ENCODE measurements at places on chromosomes 7 and 10.

- no peak for DNase-seq
Measured at GRCh38 chr10:54133203-54133602, 667.8 kb downstream of the PCDH15 start.

DNA sequence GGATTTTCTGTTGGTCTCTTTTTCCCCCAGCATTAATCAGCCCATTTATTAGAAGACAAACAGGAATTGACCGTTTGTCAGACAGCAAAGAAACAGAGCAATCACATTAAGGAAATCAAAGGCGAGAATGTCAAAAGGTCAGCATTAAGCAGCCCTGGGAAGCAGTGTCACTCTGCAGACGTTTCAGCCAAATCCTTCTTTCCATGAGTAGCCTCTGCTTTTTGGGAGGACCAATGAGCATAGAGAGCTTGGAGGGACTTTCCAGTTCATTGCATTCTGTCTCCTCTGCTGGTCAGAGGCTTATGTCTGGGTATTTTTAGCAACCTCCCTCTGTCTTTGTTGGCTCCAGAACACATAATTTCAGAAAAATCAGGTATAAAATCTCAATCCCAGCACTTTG is 481.4 kb downstream of the GALNT17 start:
- DNase-seq, result no peak

DNA sequence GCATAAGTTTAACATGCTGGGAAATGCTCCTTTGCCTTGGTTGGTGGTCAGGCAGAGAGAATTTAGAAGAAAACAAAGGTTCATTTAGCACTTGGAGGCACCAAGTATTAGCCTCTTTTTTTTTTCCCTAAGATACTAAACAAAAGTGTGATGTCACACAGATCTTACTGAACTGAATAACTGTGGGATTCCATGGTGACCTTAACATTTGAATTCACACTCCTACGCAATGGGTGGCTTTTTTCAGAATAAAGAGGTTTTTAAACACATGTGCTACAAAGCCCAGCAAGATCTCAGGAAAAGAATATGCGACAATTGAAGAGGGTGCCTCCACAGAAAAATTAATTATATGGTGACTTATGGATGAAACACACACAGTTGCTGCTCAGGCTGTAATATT is 133.4 kb upstream of the ABCB5 start:
- no peak for DNase-seq

GRCh38 chr10:130495891-130496636 is 359.9 kb downstream of the GLRX3 start:
- no peak for DNase-seq

DNA sequence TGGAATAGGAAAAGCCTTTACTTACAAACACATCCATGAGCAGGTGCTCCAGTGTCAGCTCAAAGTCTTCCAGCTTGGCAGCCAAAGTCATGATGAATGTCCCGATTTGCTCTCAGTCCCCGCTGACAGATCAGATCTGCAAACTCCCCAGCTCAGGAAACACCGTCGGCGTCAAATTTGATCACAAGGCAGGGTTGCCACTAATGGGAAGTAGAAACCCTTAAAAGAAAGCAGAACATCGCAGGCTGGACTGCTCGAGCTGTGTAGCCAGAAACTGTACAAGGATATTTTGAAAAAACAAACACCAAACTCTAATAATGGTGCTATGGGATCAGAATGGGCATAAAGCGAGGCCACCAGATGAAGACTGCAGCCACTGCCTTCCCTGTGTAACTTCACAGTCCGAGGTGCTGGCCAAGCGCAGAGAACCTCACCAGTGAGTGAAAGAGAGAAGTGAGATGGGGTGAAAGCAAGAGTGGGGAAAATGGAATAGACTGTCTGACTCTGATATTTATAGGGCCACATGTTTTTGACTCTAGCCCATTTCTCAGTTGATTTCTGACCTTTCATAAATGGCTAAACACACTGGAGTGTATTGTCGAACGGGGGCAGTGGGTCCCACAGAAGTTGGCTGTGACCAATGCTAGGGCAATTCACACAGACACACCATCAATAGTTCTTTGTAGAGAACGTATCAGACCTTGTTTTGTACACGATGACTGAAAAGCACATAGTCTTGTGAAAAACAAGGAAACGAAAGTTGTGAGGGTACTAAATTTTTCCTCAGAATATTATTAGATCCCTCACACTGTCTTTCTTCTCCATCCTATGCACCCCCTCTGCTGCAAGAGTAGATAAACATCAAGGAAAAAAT is 306.2 kb downstream of the FRMD4A start:
- DNase-seq, result no peak

All from GM13977 (cell line).